ENCODE measurements at places on chromosomes 12 and 14.

- DNase-seq, result no peak
Measured at GRCh38 chr12:65168681-65169319, 583 bp upstream of the LEMD3 start.

DNA sequence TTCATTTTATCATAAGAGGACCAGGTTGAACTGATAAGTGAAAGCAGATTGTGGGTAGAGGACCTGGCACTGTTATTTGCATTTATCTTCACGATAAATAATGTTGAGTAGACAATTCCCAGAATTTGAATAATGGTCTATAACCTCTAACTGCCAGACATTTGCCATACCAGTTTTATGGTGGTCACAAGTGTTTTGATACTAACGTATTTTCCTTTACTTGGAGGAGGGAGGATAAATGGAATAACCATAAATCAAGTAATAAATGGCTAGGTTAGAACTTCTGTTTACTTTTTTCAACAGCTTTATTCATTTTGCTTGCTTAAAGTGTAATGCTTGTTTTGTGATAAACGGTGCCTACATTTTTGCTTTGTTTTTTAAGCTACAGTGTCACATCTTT lies 9.5 kb downstream of the PAX9 start:
- no peak for DNase-seq

DNA sequence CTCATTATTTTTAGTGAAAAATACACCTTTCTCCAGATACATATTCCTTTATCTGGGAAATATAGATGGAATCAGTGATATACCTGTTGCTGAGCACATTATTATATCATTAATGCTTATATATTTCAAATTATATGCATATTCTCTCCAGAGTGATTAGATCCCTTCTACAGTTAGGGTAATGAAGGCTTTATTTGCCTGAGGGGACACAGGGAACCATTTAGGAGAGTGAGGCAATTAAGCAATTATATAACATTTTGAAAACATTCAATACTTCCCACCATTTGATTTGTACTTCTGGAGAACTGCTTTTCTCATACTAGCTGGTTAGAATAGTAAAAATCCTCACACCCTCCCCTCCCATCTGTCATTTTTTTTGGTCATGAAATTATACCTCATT lies 212.8 kb upstream of the NOVA1 start:
- no peak for DNase-seq

DNA sequence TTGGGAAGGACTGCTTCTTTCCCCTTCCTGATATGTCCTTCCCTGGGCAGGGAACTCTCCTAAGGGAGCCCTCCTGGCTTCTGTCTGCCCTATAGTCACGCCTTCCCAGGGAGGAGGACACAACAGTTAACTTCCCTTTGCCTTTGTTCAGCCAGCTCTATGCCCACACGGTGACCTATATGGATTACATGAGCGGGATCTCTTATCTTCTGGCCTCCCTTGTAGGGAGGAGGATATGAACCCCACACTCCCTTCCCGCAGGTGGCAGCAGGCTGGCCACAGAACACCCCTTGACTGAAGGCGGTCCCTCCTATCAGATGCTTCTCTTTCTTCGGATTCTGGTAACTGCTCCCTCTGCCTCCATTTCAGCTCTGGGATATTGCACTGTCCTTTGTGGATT lies 135.6 kb upstream of the MAX start:
- DNase-seq, result no peak

DNA sequence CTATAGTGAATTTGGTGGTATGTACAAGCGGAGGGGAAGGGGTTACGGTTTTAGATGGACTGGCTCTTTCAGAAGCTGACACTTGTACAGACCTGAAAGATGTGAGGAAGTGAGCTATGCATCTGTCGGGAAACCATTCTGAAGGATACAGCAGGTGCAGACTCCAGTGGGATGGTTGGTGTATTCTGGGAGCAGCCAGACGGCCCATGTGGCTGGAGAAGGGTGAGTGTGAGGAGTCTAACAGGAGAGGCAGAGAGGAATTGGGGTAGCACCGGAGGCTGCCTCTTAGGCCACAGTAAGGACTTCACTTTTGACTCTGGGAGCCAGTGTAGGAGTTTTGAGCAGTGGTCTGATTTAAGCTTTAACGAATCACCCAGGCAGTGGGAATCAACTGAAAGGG lies 90.7 kb downstream of the APAF1 start:
- DNase-seq, result no peak

- DNase-seq, result no peak
Measured at GRCh38 chr12:80858356-80858755, 79.4 kb downstream of the LIN7A start.

DNA sequence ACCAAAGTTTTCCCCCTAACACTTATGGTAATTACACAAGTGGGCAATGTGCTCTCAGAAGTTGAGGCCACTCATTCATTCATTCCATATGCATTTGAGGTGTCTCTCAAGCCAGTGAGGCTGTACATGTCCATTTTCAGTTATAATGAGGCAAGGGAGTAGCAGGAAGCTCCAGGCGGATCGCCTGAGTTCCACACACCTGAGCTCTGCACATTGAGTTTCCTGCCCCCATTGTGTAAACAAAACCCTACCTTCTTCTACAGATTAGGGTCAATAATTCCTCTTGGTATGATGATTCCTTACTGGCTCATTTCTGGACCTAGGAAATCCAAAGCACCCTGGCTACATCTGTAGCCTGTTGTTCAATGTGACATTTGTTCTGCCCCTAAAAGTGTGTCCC lies 555.3 kb downstream of the MED13L start:
- no peak for DNase-seq

GRCh38 chr12:17015501-17015900 lies 409.5 kb upstream of the LMO3 start:
- DNase-seq, result no peak

DNA sequence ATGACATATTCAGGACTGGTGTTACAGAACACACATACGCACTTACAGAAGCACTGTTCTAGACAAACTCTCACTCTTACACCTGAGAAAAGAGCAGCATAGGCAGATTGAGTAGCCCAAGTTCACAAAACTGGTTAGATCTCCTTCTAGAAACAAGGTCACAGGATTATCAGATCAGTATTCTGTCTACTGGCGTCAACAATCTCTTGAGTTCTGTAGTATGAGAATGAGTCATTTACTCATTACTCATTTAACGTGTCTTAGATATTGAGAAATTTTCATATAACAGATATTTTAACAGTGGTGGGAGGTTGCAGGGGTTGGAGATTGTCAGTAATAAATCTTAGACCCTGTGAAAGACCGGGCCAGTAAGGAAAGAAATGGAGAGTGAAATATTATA lies 2.8 kb upstream of the TSPAN8 start:
- no peak for DNase-seq

GRCh38 chr14:58784931-58785330 lies 147.2 kb downstream of the DACT1 start:
- no peak for DNase-seq

DNA sequence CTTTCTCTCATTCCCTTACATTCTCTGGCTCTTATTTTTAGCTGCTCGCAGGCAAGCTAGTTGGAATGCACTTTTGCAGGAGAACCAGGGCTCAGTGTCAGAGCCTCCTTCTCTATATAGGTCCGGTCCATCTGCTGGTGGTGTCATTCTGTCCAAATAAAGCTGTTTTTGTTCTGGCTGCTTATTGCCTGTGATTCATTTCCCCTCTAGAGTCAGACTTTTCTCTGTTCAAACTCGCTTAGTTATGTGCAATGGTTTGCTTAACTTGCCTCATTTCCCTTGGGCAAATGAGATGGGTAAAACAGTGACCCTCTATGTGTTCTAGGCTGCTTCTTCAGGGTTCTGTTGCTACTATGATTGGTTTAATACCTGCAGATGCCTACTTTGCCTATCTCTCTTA lies 2.9 kb downstream of the SMARCD1 start:
- no peak for DNase-seq

DNA sequence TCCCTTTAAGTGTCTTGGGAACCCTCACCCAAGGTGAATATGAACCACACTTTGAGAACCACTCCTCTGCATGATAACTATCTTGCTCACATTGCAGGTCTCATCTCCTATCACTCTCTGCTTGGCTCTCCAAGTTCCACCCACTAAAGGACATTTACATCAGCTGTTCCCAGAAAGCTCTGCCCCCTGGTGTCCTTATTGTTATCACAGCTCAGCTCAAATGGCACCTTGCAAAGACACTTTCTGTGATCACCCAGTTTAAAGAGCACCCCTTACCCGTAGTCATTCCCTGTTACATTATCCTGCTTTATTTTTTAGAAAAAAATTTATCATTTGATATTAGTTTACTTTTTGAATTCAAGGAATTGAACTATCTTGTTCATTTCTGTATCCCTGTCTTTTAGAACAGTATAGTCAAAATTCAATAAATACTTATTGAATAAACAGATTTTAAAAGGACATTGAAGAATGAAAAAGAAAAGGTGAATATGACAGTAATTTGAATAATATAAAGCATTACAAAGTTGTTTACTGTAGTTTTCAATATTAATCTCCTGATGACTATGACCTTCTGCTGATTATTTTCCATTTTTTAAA lies 20.5 kb upstream of the GUCY2C start:
- peak; percentile 9 for DNase-seq

DNA sequence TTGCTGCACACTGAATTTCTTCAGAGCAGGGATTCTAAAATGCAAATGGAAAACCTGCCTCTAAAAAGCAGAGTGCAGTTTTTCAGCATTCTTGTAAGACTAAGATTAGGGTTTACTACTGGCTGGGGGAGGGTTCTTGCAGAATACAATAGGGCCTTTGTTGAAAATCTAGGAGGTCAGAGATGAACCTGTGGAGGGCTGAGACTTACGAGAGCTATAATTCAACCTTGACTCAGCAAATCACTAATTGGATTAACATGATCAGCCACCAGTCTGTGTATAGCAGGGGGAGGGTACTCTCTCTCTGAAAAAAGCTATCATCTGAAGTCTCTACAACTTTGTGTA lies 92.6 kb upstream of the HIF1A start:
- no peak for DNase-seq

DNA sequence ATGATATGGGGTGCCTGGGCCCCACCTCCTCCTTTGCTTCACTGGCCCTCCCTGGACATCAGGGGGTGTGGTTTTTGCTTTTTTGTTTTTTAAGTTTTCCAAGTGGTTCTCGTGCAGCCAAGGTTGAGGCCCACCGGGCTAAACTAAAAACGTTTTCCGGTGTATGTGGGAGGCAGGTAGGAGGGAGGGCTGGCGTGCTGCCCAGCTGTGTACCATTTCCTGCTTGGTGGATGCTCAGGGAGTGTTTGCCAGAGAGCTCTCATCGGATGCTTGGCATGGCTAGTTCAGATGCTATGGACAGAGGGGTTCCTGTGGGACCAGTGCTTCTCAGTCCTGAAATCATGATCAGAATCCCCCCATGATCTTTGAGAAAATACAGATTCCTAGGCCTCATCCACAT lies 246.4 kb downstream of the CACNA1C start:
- DNase-seq, result no peak

DNA sequence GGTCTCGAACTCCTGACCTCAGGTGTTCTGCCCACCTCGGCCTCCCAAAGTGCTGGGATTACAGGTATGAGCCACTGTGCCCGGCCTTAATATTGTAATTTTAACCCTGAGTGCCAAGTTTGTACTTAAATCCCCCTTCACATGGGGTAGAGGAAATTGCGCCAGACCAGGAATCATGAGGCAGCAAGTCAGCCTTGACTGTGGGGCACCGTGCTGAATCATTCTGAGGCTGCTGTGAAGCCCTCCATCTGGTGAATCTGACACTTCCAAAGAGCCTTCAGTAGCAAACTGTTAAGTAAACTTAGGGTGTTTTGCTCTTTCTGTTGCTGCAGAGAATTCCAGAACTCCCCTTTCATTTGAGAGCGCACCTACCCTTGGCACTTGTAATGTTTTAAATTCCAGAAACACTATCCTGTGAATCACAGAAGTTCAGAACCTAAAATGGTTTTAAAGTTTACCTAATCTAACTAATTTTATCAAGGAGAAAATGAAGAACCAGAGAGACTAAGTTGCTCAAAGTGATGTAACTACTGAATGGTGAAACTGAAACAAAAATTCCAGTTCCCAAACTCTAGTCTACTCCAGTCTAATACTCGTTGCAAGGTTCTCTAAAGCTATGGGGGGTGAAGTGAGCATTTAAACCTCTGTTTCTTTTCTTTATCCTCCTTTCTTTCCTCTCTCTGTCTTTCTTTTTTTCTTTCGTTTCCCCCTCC lies 7.5 kb downstream of the HEBP1 start:
- peak; percentile 74 for DNase-seq

GRCh38 chr12:124901003-124901402 lies 13.4 kb downstream of the UBC start:
- DNase-seq, result no peak

DNA sequence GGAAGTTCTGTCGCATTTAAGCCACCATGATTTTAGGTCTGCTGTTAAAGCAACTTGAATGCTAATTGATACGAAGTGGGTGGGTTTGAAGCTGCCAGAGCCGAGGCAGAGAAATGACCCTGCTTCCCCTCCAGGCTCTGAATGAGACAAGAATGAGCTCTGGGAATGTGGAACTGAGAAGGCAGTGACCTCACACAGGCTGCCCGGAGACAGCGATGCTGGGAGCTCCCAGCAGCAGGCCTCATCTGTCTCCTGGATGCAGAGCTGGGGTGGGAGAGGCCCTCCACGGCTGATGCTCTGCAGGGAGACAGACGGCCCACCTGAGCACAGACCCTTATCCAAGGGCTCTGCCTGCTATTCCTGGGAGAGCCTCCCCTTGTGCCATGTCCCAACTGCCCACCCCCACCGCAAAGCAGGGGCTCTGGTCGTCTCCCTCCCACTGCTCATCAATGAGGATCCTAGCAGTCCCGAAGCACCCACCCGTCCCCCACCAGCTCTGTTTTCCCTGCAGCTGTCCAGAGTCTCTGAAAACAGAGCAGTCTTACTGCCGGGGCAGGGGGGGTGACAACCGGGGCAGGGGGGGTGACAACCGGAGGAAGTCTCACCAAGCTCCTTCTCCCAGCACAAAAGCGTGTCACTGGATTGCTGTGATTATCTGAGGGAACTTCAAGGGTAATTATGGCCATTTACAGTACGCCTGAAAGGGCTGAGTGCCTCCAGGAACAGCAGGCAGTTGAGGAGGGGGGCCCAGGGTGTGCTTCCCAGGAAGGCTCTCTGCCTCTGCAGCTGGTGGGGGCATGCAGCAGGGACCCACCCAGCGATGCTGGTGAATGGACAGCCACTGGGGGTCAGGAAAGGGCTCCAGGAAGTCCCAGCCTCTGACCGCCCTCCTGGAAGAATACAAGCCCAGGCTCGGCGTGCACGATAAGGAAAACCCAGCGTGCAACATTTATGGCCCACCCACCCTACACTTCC lies 67.8 kb downstream of the CHGA start:
- DNase-seq, result no peak

DNA sequence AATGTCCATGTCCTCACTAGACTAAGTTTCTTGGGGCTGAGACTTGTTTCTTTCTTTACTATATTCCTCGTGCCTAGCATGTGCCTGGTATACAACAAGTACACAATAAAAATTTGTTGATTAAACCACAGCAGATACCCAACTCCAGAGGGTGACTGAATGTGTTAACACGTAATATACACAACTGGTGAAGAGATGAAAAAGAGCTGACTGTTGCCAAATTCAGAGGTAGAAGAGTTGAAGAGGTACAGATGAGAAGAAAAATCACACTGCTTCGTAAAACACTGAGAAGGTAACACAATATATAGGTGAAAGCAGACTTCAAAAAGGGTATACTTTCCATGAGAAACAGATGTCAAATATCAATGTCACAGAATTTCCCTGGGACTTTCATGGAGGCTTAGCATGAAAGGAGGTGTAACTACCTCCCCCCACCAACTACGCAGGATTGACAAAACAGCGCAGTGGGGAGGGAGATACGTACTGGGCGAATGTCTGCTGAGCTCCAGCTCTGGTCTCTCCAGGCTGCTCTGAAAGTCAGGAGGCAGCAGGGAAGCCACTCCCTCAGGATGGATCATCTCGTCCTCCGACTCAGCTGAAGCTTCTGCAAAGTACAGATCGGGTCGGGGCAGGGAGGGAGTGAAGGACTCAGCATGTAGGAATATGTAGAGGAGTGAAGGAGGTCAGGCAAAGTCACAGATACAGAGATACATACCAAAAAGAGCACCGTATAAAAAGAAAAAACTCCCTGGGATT lies 5.3 kb downstream of the ACIN1 start:
- DNase-seq, result no peak
